Type B pancreatic cell (in vitro differentiated cells): ENCODE measurements at places on chromosomes 5 and 9. TPM values are rescaled to one million over a fixed set of nuclear protein-coding genes. Genes with fewer than 3 reads are reported as not detected.

Gene GCNT1
- 23.8 and 50.3 TPM in 2 replicates for total RNA-seq

Gene MTAP
- 73.4 and 77.4 TPM in 2 replicates for total RNA-seq

Gene HARS2
- 35.3 and 39.3 TPM in 2 replicates for total RNA-seq

DNA sequence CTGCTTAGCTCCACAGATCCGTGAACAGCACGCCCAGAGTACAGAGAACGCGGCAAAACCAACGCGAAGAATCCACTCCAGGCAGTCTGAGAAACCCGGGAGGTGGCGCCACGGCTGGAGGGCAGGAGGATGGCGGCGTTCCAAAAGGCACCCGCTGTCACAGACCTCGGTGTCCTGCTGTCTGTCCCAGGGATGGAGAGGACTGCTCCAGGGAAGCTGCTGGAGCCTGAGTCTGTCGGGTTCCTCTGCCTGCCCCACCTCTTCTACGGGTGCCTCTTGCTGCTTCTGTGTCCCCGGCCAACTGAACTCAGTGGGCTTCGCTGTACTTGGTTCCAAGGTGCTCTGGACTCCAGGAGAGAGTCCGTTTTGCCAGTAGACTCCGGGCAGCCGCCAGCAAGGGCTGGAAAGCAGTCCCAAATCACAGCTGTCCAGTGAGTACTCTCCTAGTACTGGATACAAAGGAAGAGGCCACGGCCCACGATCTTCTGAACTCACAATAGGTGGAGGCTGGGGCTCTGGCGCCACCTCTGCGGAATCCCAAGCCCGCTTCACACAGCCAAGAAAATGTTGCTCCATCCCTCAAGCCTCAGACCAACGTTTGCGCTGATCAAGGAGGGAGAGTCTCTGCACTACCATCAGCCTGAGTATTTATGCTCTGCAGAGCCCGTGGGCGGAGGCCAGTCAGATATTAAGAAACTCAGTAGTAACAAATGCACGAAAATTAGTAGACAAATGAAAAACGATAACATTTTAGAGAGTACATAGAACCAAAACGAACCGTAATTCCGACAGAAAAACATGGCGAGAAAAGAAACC is 440 bp downstream of the ANXA2R start:
- no peaks in the 10 kb centered on the region for H3K36me3 ChIP-seq
- no peak for DNase-seq
- H3K27ac ChIP-seq, result peak overlapping the region; percentile 59
- H3K4me3 ChIP-seq, result peak overlapping the region; percentile 85
- peaks cover 24% of the 10 kb centered on the region for H3K4me1 ChIP-seq

DNA sequence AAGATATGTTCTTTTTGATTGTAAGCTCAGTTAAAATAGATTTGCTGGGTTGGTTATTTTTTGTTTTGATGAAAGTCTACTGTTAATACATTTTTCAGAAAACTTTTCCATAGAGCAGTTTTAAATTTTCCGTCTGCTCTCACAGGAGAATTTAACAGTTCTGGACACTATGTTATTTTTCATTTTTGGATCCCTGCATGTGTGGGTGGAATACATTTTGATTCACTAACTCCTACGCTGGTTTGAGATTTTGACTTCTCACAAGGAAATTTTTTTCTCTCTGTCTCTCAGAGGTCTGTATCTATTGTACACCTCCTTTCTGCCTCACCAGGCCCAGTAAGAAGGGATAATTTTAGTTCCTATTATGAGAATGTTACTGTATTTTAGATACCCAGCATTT is 502.4 kb downstream of the CDH10 start:
- no peak overlapping the region for H3K27ac ChIP-seq
- no peaks in the 10 kb centered on the region for H3K4me1 ChIP-seq
- no peaks in the 10 kb centered on the region for H3K36me3 ChIP-seq
- no peaks in the 10 kb centered on the region for H3K27me3 ChIP-seq
- no peak for DNase-seq
- no peak overlapping the region for H3K4me3 ChIP-seq

GRCh38 chr9:82423700-82424099 is 435.1 kb downstream of the SPATA31D1 start:
- no peak for DNase-seq
- no peak overlapping the region for H3K27ac ChIP-seq
- no peak overlapping the region for H3K4me3 ChIP-seq
- H3K27me3 ChIP-seq, result peaks cover 19% of the 10 kb centered on the region
- H3K36me3 ChIP-seq, result no peaks in the 10 kb centered on the region
- H3K4me1 ChIP-seq, result peaks cover 14% of the 10 kb centered on the region

- DNase-seq, result no peak
- H3K27ac ChIP-seq, result no peak overlapping the region
- H3K4me3 ChIP-seq, result no peak overlapping the region
- H3K4me1 ChIP-seq, result peaks cover 3% of the 10 kb centered on the region
- no peaks in the 10 kb centered on the region for H3K27me3 ChIP-seq
Observed at GRCh38 chr9:126301985-126302603, 24.5 kb upstream of the MVB12B start.

GRCh38 chr9:133762488-133763271 is 24.5 kb upstream of the SARDH start:
- H3K27me3 ChIP-seq, result no peaks in the 10 kb centered on the region
- H3K36me3 ChIP-seq, result peaks cover 46% of the 10 kb centered on the region

DNA sequence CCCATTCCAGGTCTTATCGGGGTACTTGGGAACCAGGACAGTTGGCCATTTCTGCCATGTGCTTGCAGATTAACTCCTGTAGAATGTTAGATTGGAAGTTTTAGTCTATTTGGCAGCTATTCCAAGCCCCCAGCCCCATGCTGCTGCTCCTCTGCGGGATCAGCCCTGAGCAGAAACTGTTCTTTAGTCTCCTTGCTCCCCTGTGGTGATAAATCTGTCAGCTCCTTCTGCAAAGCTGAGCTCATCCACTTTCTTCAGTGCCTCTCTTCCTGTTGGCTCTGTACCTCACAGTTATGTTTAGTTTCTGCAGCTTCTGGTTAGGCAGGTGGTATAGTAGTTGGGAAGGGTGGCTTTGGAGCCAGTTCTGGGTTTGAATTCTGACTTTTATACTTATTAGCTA is 170.4 kb downstream of the GRIA1 start:
- no peaks in the 10 kb centered on the region for H3K36me3 ChIP-seq
- H3K4me1 ChIP-seq, result peaks cover 20% of the 10 kb centered on the region
- DNase-seq, result no peak

GRCh38 chr9:20319641-20320337 is 302.5 kb downstream of the MLLT3 start:
- peaks cover 23% of the 10 kb centered on the region for H3K4me1 ChIP-seq
- peak overlapping the region; percentile 87 for H3K27ac ChIP-seq
- peak overlapping the region; percentile 50 for H3K4me3 ChIP-seq

GRCh38 chr5:42798284-42799240 is 13.1 kb downstream of the SELENOP start:
- H3K27ac ChIP-seq, result no peak overlapping the region
- no peaks in the 10 kb centered on the region for H3K27me3 ChIP-seq
- no peak overlapping the region for H3K4me3 ChIP-seq
- peaks cover 4% of the 10 kb centered on the region for H3K36me3 ChIP-seq

GRCh38 chr5:39442991-39443390 is 18.2 kb upstream of the DAB2 start:
- DNase-seq, result no peak
- H3K36me3 ChIP-seq, result no peaks in the 10 kb centered on the region
- no peak overlapping the region for H3K27ac ChIP-seq
